ENCODE measurements at places on chromosomes 6 and 20.
A peak's percentile ranks its signal among the peaks of the same experiment; 100 is the strongest.

- no peak for DNase-seq
Observed at GRCh38 chr6:138923561-138923960, 64.5 kb downstream of the REPS1 start.

DNA sequence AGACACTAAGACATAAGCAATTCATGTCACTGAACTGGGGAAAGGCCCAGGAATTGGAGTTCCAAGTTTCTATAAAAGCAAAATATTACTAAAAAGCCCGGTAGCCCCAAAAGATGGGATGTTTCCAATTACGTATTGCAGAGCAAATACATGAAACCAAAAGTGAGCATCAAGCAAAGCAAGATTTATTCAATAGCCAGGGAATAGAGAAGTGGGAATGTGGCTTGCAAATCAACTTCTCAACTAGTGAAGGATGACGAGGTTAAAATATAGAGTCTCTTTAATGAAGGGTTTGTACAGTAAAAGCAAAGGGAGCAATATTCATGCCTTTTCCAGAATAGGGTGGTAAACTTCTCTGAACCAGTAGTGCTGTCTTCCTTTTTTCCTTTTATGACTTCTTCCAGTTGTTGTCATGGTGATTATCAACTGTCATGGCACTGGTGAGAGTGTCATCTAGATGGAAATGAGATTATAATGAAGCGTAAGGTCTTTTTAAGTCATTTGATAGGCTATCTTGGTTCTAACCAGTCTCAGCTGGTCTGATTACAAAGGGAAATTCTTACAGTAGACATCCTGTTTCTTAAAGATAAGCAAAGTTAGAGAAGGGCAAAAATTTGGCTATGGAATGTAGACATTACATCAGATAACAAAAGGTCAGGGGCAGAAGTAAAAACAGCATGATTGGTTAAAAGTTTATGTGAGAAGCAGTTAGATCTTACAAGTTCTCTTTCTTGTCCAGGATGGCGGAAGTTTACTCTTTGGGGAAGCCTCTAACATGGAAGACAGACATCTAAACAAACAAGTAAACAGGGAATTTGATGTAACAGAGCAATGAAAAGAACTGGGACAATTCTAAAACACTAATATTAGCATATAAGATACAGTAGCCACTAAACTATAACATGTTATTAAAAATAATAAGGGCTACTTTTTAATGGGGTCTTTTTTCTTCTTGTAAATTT is 96.9 kb downstream of the TBX18 start:
- DNase-seq, result no peak

GRCh38 chr6:7933794-7934193 is 23.2 kb upstream of the TXNDC5 start:
- no peak for DNase-seq

GRCh38 chr6:142374091-142374770 is 72.4 kb downstream of the ADGRG6 start:
- DNase-seq, result no peak

DNA sequence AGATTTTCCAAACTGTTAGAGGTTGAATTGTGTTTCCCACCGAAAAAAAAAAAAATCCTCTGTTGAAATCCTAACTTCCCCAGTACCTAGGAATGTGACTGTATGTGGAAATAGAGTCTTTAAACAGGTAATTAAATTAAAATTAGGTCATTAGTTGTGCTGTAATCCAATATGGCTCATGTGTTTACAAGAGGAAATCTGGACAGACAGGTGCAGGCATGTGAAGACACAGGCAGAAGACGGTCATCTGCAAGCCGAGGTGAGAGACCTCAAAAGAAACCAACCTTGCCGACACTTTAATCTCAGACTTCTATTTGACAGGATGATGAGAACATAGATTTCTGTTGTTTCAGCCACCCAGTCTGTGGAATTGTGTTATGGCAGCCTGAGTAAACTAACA is 28.6 kb upstream of the EZR start:
- no peak for DNase-seq

DNA sequence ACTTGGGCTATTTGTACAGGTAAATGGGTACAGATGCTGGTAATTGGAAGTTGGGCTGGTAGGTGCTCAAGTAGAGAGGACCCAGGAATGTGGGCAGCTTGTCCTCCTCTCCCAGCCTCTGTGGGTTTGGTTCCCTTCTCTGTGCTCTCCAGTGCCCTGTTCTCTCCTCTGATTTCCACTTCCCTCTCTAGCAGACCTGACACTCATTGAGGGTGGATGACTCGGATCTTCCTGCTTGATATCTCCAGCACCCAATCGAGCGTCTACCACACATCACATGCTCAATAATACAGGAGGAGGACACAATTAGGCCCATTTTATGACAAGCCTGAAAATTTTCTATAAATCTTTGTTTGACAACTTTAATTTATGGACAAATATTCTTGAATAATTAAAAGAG is 23.7 kb downstream of the CST1 start:
- no peak for DNase-seq

DNA sequence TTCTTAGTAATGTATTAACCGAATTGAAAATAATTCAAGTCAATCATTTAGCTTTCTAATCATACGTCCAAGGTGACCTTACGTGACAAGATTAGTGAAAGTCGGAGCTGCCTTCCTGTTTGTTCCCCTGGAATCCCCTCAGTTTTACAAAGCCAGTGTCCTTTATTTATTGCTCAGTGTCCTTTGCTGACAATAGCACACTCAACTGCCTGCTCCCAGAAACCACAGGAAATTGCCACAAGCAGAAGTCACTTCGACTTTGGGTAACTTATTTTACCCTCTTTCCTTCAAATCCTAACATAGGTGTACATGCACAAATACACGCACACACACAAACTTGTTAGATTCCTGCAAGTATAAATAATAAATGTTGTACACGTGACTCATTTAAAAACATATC is 1167.7 kb upstream of the ADGRB3 start:
- no peak for DNase-seq

- no peak for DNase-seq
Observed at GRCh38 chr6:97304701-97305100, 21.7 kb upstream of the MMS22L start.

DNA sequence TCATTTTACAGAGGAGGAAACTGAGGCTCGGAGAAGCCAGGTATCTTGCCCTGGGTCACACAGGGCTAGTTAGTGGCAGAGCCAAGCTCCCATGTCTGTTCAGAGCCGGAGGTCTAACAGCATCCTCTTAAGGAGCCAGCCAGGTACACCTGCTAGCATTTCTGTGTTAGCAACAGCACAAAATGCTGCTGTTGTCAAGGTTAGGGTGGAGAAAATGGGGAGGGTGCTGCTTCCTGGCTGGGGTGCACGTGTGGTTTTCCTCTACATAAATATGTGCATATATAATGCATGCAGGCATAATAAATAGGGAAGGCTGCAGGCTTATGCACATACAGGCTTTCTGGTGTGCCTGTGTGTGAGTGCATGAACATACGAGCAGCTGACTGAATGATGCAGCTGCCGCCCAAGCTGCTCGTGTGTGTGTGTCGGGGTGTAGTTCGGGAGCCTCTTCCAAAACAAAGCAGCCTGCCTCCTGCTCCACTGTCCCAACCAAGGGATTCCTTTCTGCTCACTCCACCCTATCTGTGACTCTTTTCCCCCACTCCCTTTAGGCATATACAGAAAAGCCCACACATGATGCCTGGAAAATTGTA is 86.6 kb downstream of the CD40 start:
- DNase-seq, result no peak

DNA sequence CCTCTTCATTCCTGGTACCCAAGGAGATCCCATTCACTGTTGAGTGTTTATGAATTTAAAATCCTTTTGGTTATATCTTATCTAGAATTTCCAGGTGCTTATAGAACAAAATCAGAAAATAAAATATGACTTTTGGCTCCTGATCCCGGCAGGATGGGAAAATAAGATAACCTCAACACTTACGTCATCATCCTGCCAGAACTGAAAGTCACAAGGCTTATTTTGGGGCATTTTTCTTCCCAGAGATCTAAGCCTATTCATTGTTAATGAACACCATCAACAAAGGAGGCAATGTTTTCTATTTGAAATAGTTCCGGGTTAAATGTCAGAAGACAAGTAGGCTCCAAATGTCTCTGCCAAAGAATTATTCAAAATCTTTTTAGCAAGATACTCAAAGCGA is 580.6 kb downstream of the TFAP2A start:
- DNase-seq, result no peak

- no peak for DNase-seq
Observed at GRCh38 chr6:44022296-44022661, 105.0 kb downstream of the MRPL14 start.

DNA sequence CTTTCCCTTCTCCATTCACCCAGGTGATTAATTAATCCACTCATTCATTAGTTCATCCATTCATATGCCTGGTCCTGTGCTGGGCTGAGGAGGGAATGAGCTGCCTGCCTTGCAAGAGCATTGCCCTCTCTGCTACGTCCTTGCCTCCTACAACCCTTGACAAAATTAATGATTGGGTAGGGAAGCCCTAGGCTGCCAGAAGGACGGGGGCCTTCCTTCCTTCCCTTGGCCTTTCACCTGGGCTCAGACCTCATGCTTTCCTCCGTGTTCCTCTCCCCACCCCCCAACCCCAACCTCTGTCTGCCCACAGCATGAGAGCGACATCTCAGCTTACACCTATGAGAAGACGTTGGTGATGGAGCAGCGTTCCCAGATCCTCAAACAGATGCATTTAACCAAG is 25.6 kb downstream of the SLC12A5 start:
- no peak for DNase-seq

DNA sequence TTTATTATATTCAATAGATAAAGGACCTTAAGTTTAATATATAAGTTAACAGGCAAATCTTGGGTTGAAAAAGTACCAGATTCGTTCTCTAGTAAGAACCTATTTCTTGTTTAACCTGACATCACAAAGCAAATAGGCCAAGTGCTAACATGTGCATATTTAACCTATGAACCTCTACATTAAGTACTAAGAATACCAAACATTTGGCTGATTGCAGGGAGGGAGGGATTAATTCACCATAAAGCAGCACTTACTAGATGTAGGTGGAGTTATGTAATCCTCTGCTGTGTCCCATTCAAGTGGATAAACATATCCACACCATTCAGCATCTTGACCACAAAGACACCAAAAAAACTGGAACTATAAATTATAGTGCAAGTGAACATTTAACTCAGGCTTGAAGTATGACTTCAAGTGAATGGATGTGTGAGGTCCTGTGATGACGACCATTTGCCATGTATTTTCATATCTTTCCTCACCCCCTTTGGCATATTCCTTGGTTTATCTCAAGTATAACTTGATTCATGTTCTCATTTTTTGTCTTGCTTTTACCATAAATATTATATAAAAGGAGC is 10.2 kb downstream of the STX11 start:
- no peak for DNase-seq

- no peak for DNase-seq
Observed at GRCh38 chr6:84027340-84028181, 6.0 kb upstream of the MRAP2 start.

DNA sequence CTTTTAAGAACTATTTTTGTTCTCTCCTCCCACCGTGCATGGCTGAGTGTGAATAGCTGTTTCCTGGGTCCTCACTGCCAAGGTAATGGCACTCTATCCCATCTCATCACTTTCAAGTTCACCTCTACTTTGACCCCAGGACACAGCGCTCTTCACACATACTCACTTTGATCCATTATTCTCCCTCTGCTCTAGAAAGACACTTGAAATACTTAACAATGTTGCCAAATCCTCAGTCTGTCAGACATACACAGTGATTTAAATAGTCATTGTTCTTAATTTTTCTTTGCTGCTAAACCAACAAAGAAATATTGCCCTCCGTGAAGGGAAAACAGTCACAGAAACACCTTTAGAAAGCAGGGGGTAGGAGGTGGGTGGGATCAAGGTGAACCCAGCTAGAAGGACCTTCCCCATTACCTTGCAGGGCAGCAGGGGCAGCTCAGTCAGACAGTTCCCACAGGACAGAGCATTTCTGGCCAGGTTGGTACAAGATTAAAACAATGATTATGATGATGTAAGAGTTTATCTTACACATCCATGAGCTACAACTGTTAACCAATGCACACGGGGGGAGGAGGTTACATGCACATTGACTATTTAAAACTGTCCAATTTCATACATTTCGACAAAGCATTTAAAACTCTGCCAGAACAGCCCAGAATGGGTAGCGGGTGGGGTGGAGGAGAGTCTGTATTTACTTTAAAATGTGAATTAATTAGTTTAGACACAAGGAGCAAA is 2.4 kb downstream of the SLC22A23 start:
- no peak for DNase-seq

DNA sequence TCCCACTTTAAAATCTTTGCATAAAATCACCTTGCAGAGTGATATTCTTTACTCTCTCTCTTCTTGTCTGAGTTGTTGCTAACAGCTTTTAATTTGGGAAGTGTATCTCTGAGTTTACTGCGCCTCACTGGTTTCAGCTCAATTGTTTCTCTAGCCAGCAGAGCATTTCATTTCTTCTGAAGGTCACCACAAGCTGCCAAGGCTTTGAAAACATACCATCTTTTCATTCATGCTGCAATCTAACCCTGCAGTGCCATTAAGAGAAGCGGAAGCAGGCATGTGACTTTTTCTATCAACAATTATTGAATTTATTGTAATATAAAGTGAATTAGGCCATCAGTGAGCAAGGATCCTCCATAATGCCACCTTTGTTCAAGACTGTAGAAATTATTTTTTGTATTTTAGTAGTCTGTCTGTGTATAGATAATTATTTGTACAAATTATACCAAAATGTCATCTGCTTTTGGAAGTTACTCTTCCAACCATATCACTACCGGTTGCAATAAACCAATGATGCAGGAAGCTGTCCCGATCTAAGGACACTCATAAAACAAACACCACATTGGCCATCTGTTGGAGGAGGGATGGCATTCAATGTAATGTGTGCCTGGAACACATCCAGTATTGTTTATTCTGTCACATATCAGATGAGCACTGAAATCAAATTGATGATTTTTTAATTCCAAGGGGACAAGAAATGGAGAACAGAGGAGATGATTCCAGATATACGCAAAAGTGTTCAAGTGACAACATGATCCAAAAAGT is 26.8 kb downstream of the HS3ST5 start:
- no peak for DNase-seq

GRCh38 chr20:48026981-48027592 is 241.8 kb upstream of the SULF2 start:
- DNase-seq, result no peak

GRCh38 chr6:161446296-161446925 is 172.6 kb upstream of the AGPAT4 start:
- DNase-seq, result no peak

GRCh38 chr6:31572041-31572911 is at the start of gene LTA:
Gene LTA (plus strand): TSS chr6:31572289. CDS start chr6:31572743, 454 bp downstream.
- DNase-seq, result peak; percentile 88

DNA sequence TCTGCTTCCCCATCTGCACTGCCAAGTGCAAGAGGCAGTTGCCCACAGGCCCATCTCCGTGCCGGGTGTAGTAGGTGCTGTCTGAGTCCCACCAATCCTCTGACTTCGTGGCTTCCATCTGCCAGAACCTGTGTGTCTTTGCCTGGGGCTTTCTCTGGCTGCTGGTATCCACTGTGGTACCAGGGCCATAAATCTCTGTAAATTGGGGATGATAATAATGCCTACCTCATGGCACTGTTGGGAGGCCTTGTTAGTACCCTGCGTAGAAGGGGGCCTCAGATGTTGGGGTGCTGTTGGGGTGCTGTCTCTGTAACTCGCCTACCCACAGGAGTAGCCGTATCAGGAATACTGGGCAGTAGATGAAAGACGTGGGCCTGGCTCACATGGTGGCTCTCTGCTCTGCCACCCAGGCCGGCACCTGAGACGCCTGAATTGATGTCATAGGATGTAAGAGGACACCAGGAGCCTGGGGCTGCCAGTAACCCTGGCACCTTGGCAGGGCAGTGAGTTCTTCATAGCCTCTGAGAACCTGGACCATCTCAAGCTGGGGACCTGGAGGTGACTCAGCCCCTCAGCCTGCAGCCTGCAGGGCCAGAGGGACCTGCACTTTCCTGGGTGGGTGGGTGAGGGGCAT is 94.1 kb upstream of the RNF24 start:
- no peak for DNase-seq

- DNase-seq, result no peak
Observed at GRCh38 chr20:4815628-4816027, 93.9 kb downstream of the PRND start.
